ENCODE measurements at places on chromosomes 11 and 22.

DNA sequence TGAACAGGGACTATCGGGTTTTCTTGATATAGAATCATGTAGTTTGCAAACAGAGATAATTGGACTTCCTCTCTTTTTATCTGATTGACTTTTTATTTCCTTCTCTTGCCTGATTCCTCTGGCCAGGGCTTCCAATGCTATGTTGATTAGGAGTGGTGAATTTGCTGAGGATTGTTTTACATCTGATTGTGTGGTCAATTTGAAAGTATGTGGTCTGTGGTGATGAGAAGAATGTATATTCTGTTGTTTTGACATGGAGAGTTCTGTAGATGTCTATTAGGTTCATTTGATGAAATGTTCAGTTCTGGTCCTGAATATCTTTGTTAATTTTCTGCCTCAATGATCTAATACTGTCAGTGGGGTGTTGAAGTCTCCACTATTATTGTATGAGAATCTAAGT is 713.2 kb upstream of the CCDC179 start:
- no peak for DNase-seq

GRCh38 chr11:9141186-9141585 is 49.8 kb upstream of the SCUBE2 start:
- DNase-seq = no peak

DNA sequence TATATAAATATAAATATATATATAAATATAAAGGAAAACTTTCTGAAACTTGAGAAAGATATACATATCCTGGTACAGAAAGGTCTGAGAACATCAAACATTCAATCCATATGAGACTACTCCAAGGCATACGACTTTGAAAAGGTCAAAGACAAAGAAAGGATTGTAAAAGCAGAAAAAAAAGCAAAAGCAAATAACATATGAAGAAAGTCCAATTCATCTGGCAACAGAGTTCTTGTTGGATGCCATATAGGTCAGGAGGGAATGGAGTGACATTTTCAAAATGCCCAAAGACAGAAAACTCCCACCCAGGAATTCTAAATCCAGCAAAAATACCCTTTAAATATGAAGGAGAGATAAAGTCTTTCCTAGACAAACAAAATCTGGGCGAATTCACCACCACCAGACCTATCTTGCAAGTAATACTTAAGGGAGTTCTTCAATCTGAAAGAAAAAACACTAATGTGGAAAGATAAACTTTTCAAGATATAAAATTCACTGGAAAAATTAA is 42.3 kb upstream of the MRPL17 start:
- DNase-seq = no peak

- DNase-seq = peak; percentile 26
Measured at GRCh38 chr11:120186774-120187591, 23.8 kb upstream of the OAF start.

GRCh38 chr11:125173556-125173955 is 9.0 kb downstream of the PKNOX2 start:
- DNase-seq = no peak

DNA sequence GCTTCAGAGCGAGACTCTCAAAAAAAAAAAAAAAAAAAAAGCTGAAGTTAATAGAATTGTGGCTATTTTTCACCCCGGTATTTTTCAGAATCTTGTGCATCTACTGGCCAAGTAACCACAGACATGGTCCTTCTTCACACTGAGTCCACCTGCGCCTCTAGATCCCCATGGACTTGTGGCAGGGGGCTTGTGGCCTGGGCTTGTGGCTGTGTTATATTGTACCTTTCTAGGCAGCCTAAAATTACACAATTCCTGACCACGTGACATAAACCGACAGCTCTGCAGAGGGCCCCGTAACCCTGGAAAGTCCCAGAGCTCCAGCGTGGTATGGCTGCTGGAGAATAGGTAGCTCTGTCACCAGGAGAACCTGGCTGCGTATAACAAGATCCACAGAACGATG is 10.9 kb upstream of the NAALADL1 start:
- no peak for DNase-seq

GRCh38 chr11:19345519-19345847 is 104.7 kb upstream of the E2F8 start:
- no peak for DNase-seq

DNA sequence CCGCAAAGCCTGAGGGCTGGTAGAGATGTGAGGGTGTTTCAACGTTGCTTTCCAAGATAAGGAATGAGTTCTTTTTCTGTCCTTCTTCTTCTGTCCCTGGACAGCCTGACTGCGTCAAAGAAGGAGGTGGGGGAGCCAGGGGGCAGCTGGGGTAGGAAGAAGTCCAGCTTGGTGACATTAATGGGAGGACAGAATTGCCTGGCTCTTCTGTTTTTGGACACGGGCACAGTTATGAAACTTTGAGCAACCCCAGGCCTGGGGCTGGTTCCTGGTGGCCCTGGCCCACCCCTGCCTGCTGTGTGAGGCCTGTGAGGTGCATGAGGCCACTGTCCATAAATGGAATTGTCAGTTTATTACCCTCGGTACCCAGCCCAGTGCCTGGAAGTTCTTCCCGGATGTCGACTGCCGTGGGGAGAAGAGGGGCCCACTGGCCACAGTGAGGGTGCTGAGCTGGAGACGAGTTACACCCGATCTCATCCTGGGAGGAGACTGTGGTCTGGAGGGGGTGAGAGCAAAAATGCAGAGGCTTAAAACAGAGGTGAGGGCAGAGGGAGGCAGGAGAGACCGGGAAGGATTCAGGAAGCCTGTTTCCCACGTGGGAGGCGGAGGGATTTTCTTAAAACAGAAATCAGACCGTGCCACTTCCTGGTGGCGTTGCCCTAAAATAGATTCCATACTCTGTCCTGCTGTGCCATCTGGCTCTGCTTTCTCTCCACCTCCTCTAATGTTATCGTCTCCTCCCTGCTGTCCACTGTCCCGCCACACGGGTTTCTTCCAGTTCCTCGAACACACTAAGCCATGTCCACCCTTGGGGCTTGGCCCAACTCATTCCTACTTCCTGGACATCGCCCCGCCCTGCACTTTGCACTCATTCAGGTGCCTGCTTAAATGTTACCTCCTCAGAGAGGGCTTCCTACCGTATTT is 59.7 kb upstream of the RASD2 start:
- no peak for DNase-seq

DNA sequence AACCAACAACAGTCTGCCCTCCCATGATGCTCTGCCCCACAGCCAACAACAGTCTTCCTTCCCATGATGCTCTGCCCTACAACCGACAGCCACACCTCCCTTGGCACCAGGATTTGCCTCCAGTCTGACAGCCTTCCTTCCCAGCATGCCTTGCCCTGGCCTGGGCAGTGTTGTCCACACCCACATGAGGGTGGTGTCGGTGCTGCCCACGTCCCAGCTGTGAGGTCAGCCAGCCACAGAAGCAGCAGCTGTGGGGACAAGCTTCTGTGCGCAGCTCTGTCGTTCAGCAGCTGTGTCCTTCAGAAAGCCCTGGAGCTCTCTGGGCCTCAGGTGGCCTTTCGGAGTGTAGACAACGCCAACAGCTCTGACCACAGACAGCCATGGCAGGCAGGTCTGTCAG is 1378.9 kb downstream of the BRD1 start:
- no peak for DNase-seq

All from activated CD4-positive, CD25-positive, alpha-beta regulatory T cell treated with anti-CD3 and anti-CD28 coated beads, Interleukin-2, amount 50 U/mL, for 72 hours (primary cell).